ENCODE measurements at places on chromosomes 3 and 15.

DNA sequence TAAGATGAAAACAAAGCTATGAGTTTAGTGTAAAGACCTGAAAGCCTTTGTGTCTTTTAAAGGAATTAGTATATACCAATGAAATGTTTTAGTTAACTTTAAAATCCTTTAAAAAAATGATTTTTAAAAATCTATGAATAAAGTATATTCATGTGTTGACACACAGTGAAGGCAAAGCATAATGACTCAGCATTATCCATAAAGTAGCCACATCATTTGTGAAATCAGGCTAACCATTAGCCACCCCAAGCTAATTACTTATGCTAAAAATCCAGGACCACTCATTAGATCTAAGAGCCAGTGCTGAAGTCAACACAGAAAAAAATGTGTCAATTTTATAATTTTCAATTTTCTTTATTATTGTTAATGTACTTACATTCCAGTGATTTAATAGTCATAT, 310.2 kb downstream of the TBC1D5 start:
- no peak for DNase-seq

DNA sequence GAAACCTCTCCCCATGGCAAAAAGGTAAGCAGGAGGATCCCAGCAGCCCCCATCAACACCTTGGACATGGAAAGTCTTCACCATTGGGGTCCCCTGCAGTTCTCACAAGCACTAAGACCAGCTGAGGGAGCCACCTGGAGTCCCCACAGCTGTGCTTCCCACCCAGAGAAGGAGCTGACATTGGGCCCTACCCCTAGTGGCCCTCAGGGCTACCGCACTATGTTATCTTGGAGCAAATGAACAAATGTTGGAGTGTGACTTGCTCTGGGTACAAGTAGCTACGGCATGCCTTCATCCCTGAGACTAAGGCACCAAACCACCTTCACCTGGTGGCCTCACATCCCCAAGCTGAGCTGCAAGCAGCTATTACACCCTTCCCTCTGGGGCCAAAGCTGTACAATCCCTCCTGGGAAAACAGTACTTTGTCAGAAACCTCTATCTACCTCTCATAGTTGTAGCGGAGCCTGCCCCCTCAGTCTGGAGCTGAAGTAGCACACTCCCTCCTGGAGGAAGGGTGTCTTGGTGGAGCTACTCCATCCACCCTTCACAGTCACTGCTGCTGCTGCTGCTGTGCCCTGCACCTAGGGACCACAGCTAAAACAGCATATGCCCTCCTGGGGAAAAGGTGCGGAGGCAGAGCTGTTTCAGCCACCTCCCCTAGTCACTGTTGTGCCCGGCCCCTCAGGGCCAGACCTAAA, 42.7 kb downstream of the SERP1 start:
- DNase-seq, result no peak

DNA sequence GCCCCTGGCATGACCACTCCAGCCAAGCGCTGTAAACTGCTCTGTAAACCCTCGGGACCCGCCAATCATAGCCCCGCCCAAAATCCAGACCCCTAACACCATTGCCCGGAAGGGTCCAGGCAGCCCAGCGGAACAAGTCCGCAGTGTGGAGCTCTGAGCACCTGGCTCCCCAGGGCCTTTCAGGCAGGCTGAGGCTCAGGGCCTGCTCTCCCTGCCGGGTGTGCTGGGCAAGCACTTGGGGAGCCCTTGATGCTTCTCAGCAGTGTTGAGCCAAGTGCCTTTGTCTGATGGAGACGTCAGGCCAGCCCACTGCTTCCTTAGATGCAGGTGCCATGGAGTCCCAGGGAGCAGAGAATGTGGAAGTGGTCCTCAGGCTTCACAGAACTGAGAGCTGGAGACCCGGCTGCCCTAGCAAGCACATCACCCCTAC, 106.2 kb downstream of the TLE3 start:
- no peak for DNase-seq

DNA sequence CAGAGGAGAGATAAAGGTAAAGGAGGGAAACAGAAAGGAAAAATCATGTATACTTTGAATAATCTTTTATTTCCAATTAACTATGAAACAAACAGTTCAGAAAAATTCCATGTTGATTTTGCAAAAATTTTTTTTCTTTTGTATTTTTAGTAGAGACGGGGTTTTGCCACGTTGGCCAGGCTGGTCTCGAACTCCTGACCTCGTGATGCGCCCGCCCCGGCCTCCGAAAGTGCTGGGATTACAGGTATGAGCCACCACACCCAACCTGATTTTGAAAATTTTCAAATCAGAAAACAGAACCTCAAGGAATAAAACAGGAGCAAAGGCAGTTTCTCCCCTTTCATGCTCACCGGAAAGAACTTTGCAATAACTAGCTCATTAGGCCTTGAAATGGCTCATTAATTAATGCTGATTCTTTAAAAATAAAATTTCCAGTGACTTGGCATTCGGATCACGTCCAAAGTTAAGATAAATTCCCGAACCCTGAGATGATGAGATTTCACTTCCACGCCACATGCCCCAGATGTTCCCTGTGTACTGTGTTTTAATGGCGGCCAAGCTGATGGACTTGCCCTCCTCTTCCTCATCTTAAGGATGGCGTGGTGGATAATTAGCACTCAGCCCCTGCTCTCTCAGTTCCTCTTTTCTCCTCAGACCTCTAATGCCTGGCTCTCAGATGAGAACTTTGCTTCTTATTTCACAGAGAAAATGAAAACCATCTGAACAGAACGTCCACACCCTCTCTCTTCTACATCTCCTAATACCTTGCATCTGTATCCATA, 10.8 kb downstream of the BCL2L10 start:
- no peak for DNase-seq

- no peak for DNase-seq
Measured at GRCh38 chr15:60102748-60103147, 98.6 kb downstream of the FOXB1 start.

- no peak for DNase-seq
Measured at GRCh38 chr3:184171562-184171961, 3.1 kb upstream of the AP2M1 start.

DNA sequence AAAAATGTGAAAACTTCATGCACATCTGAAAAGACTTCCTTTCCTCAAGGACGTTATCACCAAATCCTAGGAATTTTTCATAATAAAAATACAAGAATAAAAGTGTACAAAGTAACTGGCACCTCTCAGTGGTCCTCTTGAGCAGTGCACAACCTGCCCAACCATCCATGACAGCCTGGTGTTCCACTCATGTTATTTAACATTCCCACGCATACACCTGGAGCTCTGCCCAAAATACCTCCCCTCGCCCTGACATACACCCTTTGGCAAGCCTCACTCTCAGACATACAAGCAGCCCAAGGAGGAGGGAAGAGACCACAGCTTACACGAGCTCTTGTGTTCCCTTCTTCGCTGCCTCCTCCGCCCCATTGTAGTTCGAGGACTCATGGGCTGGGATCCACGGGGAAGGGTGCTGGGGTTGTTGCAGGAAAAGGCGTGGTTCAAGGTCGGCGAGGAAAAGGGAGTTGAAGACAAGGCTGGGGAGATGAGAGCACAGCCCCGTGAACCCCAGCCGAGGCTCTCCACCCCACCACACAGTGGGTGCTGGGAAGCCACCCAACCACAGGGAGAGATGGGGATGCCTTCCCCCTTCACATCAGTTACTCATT, 23.3 kb downstream of the GRIP2 start:
- no peak for DNase-seq

- no peak for DNase-seq
Measured at GRCh38 chr3:4778119-4778518, 201.1 kb upstream of the BHLHE40 start.

DNA sequence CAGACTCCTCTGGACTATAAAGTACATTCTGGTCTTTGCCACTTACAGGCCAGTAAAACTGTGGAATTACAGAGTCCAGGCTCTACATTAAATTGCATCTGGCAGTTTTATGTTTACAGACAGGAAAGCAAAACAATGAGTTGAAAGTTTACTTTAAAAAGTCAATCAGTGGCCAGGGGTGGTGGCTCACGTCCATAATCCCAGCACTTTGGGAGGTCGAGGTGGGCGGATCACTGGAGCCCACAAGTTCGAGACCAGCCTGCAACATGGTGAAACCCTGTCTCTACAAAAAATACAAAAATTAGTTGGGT, 53.8 kb downstream of the TM4SF4 start:
- DNase-seq, result no peak

All from T-helper 2 cell (primary cell).